Activated CD4-positive, alpha-beta memory T cell treated with anti-CD3 and anti-CD28 coated beads for 36 hours (primary cell): ENCODE measurements at places on chromosomes 4 and X. TPM values are rescaled to one million over a fixed set of nuclear protein-coding genes. Genes with fewer than 3 reads are reported as not detected.

Gene CT83
- total RNA-seq: not detected

Gene S100G
- total RNA-seq: not detected

Gene C4orf54
- total RNA-seq: not detected

Gene STATH
- not detected for total RNA-seq

Gene DCAF8L2
- total RNA-seq: not detected

Gene ATP7A
- total RNA-seq: 8.0 TPM

Gene PABPC1L2A
- not detected for total RNA-seq

Gene TLL1
- total RNA-seq: not detected

Gene BGN
- not detected for total RNA-seq

Gene TMPRSS11D
- total RNA-seq: not detected

Gene LNX1
- not detected for total RNA-seq

Gene SSX1
- total RNA-seq: not detected

Gene SPANXN3
- total RNA-seq: not detected

Gene MAGEB10
- total RNA-seq: not detected

Gene KIF4A
- total RNA-seq: 28.3 TPM

Gene ADAD1
- not detected for total RNA-seq

Gene GPRIN3
- 20.0 TPM for total RNA-seq

Gene FAM114A1
- 0.65 TPM for total RNA-seq

Gene CENPC
- total RNA-seq: 32.6 TPM

Gene ETNPPL
- not detected for total RNA-seq

Gene UPF3B
- 15.3 TPM for total RNA-seq

Gene RS1
- total RNA-seq: not detected

Gene AR
- total RNA-seq: 0.22 TPM

Gene RBM46
- not detected for total RNA-seq

Gene STK32B
- not detected for total RNA-seq

Gene KLHL15
- 9.7 TPM for total RNA-seq

Gene UGT2B10
- total RNA-seq: not detected

Gene NOX1
- total RNA-seq: not detected

Gene DSPP
- not detected for total RNA-seq

Gene CCSER1
- 0.17 TPM for total RNA-seq

Gene IL1RAPL1
- not detected for total RNA-seq

Gene MAGEA2
- not detected for total RNA-seq

Gene ARR3
- not detected for total RNA-seq

Gene CXXC4
- total RNA-seq: not detected

Gene GAGE12G
- total RNA-seq: not detected

Gene SHROOM2
- not detected for total RNA-seq

Gene AVPR2
- not detected for total RNA-seq

Gene PAGE2
- total RNA-seq: not detected

Gene SMR3B
- total RNA-seq: not detected

Gene GUCY1A1
- total RNA-seq: not detected

Gene F8
- total RNA-seq: 8.9 TPM

Gene PWWP3B
- total RNA-seq: not detected

Gene AFP
- total RNA-seq: not detected

Gene TENM3
- not detected for total RNA-seq

Gene RHOH
- total RNA-seq: 98.6 TPM

Gene FAM53A
- 1.4 TPM for total RNA-seq

Gene CABS1
- total RNA-seq: not detected
